ENCODE measurements at places on chromosomes 11 and 22.

DNA sequence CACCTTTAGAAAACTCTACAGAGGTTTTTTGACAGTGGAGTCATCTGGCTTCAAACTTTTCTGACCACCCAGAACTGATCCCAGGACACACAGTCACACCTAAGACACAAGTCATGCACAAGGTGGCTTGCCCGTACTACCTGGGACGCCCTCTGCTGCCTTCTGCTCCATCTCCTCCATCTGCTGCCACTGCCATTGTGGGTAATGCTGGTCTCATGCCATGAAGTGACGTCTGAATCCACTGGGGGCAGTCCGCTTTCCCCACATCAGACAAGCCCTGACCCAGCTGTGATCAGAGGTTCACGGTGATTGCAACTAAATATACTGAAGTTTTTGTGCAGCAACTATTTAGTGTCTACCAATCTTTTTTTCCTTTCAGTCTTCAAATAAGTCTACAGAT lies 5.4 kb upstream of the NDUFS8 start:
- no peak for DNase-seq

GRCh38 chr22:24926849-24927579 lies 19.5 kb downstream of the LHFPL7 start:
- DNase-seq = no peak

DNA sequence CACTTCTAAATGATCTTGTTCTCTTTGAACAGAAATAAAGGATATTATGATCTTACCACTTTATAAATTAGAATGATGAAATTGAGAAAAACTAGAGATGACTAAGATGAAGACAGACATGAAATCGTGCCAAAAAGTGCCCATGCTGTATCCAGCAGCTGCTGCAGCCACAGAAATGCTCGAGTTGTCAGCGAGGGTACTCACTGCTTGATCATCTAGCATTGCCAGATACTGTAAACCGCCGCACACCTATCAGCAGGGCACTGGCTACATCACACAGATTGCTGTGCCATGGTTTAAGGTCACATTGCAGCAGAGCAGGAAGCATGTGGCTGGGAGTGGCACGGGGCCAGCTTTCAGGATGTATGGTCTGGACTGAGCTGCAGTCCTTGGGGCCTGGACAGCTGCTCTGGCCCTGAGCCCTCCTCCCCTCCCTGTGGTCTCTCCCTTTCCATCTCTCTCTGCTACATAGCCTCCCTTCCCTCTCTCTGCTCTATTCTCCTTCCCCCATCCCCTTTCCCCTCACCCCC lies 51.0 kb upstream of the SEPTIN5 start:
- peak; percentile 78 for DNase-seq

DNA sequence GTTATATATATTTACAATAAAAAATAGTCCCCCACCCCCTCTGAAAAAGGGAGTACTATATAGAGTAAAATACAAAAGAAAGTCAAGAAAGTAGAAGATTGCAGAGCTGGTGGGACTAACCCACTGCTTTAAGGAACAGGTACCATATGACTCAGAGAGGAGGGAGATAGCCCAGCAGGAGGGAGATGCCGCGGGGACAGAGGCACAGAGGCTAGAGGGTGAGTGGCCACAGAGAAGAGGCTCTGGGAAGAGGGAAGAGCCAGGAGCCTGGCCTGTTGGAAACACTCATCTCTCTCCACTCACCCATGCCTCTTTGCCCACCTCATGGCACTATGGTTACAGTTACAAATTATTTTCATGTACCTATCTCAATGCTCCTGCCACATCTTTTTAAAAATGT lies 53.6 kb upstream of the LYVE1 start:
- no peak for DNase-seq

GRCh38 chr11:100832829-100833228 lies 145.7 kb downstream of the ARHGAP42 start:
- DNase-seq = no peak

DNA sequence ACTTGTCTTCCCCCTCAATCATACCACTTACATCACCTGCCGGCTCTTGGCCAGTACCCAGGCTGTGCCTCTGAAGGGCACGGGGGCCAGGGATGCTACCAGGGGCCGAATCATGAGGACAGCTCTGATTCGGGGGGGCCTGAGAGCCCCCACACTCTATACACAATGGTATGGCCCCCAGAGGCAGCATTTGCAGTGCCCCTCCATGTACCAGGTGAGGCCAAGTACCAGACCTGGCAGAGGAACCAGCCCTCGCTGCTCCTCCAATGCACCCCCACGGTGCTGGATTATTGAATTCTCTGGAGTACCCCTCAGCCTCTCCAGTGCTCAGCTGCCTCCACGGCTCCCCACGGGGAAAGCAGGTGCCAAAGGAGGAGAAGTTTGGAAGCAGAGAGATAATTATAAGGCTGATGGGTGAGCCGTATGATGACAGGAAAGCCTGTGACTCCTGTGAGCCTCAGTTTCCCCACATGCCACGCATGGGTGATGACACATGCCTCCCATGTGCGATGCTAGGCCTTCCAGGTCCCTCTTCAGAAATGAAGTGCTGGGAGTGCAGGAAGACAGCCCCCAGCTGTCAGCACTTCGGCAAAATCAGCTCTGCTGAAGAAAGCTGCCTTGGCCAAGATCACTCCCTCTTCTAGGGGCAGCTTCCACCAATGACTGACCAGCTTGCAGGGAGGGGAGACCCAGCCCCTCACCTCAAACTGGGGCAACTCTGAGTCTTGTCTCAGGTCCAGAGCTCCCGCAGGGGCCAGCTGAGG lies 69.9 kb downstream of the THAP12 start:
- no peak for DNase-seq

- DNase-seq = no peak
Measured at GRCh38 chr22:19791894-19792293, 31.3 kb downstream of the TBX1 start.

GRCh38 chr22:18156878-18157713 lies 7.1 kb downstream of the USP18 start:
- DNase-seq = peak; percentile 89

GRCh38 chr11:125481531-125481930 lies 14.5 kb downstream of the FEZ1 start:
- no peak for DNase-seq

- no peak for DNase-seq
Measured at GRCh38 chr22:40397396-40397795, 27.0 kb downstream of the SGSM3 start.

DNA sequence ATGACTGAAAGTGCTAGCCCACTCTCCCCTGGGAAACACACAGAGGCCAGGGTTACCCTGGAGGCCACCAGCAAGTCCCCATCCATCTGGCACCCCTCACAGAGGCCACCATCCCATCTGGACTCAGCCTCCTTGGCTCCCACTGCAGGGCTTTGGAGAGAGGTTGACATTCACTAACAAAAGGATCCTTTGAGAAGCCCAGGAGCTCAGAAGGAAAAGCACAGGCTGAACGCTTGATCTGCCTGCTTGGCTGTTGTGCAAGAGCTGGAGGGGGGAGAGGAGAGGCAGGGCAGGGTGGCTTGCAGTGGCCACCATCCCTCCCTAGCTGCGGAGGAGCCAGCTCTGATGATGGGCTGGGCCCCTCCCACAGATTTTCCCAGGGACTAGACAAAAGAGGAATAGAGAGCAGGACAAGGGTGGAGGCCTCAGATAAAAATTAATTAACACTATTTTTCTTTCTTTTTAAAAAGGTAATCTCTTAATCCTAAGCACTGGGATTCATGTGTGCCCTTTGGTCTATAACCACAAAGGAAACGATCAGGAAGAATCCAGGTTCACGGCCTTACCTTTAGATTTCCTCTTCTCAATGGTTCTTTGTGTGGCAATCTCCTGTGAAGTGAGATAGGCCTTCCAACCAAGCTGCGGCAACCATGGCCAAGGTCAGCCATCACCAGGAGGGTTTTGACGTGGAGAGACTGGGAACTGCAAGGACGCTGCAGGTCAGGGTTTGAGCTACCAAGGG lies 154.7 kb downstream of the BARX2 start:
- no peak for DNase-seq

DNA sequence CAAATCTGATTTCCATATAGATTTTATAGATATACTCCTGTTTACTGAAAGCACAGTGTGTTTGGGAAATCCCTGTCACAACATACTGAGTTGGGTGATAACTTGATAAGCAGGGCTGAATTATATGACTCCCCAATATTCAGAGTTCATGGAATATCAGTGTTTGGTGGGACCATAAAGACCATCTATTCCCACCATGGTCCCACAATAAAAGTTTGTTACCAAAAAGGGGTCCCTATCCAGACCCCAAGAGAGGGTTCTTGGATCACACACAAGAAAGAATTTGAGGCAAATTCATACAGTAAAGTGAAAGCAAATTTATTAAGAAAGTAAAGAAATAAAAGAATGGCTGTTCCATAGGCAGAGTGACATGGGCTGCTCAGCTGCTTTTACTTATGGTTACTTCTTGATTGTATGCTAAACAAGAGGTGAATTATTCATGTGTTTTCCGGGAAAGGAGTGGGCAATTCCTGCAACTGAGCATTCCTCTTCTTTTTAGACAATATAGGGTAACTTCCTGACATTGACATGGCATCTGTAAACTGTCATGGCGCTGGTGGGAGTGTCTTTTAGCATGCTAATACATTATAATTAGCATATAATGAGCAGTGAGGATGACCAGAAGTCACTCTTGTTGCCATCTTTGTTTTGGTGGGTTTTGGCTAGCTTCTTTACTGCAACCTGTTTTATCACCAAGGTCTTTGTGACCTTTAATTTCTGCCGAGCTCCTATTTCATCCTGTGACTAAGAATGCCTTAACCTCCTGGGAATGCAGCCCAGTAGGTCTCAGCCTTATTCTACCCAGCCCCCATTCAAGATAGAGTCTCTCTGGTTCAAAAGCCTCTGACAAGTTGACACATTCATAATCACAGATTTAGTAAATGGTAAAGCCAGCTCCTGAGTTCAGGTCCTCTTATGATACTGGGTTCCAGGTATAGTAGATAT lies 240.6 kb upstream of the PDGFD start:
- no peak for DNase-seq

DNA sequence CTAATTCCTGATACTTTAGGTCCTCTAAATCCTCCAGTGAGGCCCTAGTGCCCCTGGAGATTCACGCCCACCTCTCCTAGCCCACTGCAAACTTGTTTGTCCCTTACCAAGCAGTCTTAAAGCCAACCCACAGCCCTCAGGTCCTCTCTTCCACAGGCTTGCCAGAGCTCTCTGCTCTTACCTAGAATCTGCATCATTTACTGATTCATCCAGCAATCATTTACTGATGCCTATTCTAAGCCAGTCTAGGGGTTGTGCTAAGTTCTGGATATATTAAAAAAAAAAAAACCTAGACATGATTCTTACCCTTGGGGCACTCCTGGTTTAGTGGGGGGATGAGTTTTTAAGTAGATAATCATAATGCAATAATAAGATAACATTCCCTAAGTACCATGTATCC lies 43.0 kb upstream of the PLET1 start:
- no peak for DNase-seq

DNA sequence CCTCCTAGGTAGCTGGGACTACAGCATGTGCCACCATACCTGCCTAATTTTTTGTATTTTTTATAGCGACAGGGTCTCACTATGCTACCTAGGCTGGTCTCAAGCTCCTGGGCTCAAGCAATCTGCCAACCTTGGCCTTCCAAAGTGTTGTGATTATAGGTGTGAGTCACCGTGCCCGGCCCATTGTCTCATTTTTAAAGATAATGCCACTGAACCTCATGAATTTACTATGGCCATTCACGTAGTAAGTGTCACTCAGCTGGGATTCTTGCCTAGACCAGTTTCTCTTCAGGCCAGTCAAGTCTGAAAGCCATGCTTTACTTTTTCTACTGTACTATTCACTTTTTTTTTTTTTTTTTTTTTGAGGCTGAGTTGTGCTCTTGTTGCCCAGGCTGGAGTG lies 22.4 kb downstream of the DEPDC5 start:
- DNase-seq = no peak

GRCh38 chr22:36331912-36332622 lies 55.7 kb downstream of the MYH9 start:
- DNase-seq = peak; percentile 56

DNA sequence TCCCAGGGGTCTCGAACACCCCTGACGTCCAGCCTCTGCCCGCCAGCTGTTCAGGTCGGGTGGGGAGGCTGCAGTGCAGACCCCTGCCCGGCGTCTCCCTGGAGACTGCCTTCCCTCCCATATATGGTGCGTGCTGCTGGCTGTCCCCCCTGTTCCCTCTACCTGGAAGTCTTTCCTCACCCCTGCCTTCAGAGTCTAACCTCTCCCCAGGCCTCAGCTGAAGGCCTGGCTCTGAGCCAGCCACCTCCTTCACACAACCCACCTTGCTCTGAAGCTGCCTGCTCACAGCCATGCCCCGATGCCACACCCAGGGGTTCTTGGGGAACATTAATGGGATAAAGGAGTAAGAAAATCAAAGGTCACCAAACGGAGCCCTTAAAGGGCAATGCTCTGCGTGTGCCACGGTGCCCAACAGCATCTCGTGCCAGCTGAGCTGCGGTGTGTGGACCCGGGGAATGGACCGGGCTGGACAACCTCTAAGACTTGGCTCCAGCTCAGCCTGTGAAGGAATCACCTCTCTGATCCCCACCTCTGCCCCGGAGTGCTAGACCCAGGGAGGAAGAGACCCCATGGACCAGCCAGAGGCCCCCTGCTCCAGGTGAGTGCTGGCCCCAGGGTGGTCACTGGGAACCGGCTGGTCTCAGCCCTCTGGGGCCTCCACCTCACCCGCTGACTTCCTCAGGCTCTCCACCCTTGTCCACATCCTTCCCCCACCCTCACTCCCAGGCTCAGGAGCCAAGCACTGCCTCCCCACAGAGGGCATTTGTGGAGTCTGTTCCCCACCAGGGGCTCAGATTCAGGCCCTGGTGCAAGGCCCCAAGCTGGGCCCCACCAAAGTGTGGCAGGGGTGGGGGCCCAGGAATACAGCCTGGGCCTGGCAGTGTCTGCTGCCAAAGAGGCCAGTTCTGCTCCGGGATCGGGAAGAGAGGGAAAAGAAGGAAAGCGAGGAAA lies at the start of gene NLRP6:
TSS of gene NLRP6 (plus strand) at position 407 of the 951 bp plus-strand sequence. CDS start at position 570, 163 bp downstream.
- no peak for DNase-seq

DNA sequence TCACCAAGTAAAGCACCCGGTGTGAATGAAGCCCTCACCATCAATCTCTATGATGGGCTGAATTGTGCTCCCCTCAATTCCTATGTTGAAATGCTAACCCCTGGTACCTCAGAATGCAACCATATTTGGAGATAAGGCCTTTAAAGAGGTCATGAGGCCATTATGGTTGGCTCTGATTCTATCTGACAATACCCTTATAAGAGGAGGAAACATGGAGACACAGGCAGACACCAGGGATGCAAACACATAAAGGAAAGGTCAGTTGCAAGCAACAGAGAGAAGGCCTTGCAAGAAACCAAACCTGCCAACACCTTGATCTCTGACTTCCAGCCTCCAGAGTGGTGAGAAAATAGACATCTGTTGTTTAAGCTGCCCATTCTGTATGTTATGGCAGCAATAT lies 13.3 kb upstream of the ZNF280A start:
- DNase-seq = no peak

DNA sequence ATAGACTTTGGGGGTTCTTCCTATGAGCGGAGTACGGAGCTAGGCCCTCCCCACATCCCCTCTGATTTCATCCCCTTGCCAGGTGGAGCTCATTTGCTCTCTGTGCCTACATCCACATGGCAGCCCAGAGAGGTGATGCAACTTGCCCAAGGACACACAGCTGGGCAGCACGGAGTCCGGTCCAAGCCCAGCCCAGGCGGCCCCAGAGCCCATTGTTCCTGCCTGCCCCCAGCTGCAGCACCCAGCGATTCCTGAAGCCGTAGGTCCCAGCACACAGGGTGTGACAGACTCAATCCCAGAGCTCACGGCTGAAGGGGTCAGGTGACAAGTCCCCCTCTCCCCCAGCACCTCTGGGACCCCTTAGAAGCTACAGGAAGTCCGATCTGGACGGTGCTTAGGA lies 22.2 kb upstream of the RFPL3 start:
- no peak for DNase-seq

- peak; percentile 73 for DNase-seq
Measured at GRCh38 chr11:74611369-74611861, 19.0 kb downstream of the POLD3 start.

All from GM03348 (cell line).